Fibroblast of skin of right biceps (primary cell): ENCODE measurements at places on chromosomes 7 and 10.

DNA sequence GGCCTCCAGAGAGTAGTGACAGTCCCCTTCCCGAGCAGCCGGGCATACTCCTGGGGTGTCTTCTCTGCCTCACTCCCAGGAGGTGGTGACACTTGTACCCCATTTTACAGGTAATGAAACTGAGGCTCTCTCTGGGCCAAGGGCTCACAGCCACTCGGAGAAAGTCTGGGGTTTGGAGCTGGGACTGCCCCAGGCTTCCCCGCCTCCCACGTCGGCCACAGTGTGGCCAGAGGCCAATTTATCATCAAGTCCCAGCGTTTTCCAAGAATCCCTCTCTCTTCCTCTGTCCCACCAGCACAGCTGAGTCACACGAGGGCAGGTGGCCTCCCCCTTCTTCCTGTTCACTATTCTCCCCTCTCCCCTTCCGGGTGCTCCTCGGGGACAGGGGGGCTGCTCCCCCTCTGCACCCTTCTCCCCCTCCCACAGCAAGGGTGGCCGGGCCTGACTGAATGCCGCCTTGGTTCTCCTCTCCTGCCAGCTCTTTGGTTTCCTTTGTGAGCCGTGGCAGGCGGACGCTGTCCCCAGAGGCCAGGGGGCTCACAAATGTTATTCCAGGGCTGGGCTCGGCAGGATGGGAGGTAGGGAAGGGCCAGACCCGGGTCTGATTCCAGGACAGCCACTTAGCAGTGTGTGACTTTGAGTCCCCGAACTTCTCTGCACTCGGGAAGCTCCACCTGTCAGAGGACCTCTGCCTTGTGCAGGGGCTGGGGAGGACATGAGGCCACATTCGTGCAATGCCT, 17.7 kb downstream of the CLIP2 start:
- peak; percentile 82 for DNase-seq

DNA sequence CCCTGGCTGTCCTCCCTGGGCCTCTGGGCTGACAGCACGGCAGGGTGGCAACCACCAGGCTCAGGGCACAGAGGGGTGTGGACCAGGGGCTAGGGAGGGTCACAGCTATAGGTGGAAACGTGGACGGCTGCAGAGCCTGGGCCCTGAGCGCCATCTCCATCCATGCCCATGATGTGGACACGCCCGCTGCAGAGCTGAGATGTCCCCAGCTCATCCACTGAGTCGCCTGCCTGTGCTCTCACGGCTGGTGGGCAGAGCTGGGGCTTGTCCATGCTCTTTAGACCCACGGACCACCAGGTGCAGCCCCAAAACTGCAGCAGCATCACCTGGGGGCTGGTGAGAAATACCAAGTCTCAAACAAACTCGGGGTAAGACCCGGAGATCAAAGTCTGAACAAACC, 16.1 kb downstream of the TECPR1 start:
- no peak for DNase-seq

DNA sequence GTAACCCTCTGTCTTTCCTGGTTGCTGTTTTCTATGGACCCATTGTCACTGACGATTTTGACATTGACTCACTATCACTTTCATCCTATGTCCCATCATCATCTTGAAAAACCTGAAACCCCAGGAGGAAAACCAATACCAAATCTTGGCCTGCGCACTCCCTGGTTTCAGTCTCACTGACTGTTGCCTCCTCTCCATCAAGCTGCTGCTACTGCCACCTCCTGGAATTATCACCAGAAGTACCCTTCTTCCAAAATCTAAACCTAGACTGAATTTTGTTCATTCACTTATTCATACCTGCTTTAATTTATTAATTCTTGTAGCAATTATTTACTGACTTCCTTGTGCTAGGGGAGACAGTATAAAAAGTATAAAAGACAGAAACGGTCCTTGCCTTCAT, 44.5 kb upstream of the ACBD5 start:
- no peak for DNase-seq

DNA sequence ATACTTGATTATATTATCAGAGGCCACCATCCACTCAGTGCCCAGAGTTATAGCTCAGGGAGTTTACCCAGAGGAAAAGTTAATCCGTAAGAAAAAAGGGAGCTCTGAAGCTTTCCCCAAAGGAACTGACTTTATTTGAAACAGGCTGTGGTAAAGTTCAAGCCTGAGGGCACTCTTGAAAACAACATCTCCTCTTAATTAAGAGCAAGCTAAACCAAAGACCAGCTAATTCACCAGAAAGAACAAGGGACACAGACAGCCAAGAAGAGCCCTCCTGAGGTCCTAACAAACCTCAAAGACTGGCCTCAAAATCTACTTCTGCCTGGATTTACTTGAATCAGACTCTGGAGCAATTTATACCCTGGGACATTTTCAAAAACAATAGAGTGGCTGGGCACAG, 159.6 kb upstream of the CHST15 start:
- no peak for DNase-seq

DNA sequence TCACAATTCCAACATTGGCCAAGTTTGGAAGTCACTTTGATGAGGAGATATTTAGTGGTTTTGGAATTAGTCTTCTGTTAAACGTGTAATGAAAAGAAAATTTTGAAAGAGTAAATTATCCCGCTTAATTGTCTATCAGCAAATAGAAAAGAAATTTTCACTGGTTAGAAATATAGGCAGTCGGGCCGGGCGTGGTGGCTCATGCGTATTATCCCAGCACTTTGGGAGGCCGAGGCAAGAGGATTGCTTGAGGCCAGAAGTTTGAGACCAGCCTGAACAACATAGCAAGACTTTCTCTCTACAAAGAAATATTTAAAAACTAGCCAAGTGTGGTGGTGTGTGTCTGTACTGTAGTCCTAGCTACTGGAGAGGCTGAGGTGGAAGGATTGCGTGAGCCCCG, 13.4 kb downstream of the CNTNAP2 start:
- no peak for DNase-seq

DNA sequence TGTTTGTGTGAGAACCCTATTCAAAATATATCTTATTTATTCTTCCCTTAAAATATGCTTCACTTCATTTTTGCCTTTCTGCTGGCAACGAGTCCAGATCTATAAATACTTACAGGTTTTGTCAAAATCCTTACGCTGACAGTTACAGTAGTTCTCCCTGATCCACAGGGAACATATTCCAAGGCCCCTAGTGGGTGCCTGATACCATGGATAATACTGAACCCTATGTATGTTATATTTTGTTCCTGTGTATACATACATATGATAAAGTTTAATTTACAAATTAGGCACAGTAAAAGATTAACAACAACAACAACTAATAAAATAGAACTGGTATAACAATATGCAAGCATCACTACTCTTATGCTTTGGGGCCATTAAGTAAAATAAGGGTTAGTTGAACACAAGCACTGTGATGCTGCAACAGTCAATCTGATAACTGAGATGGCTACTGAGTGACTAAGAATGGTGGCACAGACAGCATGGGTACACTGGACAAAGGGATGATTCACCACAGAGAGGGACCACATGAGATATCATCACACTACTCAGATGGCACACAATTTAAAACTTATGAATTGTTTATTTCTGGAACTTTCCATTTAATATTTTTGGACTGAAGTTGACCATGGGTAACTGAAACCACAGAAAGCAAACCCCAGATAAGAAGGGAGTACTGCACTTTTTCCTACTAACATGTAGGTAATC, 29.4 kb upstream of the PCGF5 start:
- DNase-seq = peak; percentile 50

GRCh38 chr7:98722402-98722801, 105.3 kb downstream of the NPTX2 start:
- no peak for DNase-seq

GRCh38 chr10:34959321-34959720, 130.8 kb downstream of the CUL2 start:
- no peak for DNase-seq

GRCh38 chr10:46077141-46077554, 31.1 kb upstream of the MSMB start:
- DNase-seq = no peak

DNA sequence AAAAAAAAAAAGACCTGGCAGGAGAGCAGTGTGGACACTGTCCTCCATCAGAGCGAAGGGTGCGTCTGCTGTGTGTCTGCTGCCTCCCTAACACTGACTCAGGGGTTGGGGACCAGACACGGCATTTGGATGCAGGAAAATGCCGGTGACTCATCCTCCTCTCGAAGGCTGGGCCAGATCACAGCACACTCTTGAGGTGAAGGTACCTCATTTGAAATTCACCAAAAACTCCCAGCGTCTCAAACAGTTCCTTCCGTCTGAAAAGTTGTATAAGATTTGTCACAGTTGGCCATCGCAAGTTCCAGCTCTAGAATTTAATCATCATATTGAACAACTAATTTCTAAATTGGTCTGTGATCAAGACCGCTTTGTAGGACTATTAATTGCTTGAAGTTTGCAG, 118.1 kb upstream of the LYZL2 start:
- DNase-seq = peak; percentile 82

- peak; percentile 25 for DNase-seq
Observed at GRCh38 chr10:111986079-111986478, 197.5 kb downstream of the GPAM start.

- DNase-seq = no peak
Observed at GRCh38 chr10:18759575-18759974, 100.3 kb downstream of the ARL5B start.

GRCh38 chr7:674454-675410, 51.8 kb upstream of the DNAAF5 start:
- no peak for DNase-seq

GRCh38 chr10:14601872-14602725, 172.6 kb downstream of the FAM107B start:
- DNase-seq = peak; percentile 84

GRCh38 chr10:11715815-11716494, 26.2 kb upstream of the ECHDC3 start:
- DNase-seq = no peak

DNA sequence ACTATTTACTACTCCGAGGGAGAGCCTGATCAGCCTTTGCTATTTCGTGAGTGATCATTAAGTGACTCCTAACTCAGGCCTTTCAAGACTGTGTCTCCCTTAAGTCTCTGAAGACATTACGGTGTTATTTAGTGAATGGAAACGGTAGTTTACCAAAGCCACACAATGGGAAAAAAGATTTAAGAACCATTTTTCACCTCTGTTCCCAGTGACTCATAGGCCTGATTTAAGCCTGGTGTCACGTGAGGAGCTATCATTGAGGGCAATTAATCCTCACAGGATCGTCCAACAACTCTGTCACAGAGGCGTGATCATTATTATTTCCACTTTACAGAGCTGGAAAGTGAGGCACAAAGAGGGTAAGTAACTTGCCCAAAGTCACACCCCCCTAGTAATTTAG, 20.3 kb downstream of the C10orf90 start:
- no peak for DNase-seq

GRCh38 chr10:86988520-86988919, 20.2 kb downstream of the ADIRF start:
- no peak for DNase-seq

DNA sequence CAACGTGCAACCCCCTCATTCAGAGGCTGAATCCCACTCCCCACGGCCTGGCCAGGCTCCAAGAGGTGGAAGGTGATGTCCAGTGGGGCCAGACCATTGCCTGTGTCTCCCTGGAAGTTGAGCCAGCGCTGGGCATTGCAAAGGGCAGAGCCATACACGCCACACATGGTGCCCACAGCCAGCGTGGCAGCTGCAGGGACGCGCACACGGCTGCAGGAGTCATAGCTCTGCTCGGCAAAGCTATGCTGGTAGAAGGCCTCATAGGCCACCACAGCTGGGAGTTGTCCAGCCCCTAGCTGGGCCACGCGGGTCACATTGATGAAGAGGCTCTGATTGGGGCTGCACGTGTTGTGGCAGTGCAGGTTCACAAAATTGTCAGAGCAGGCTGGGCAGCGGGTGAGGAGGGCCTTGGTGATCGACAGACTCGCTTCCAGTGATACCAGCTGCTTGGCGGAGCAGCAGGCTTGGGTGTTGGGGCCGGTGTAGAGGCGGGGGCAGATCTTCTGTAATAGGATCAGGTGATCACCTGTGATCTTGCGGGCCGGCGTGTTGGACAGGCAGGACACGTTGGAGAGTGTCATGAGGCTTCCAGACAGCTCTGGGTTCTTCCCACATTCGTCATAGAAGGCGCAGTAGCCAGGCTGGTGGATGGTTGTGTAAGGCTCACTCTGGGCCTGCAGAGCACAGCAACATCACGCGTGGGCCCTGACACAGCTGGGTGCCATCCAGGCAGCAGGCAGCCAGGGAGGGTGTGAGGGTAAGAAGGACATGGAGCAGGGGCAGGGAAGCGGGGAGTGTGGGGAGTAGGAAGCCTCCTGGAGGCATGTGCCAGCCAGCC, 1.2 kb downstream of the NPC1L1 start:
- no peak for DNase-seq

GRCh38 chr10:133131734-133132472, 28.1 kb upstream of the KNDC1 start:
- DNase-seq = no peak

DNA sequence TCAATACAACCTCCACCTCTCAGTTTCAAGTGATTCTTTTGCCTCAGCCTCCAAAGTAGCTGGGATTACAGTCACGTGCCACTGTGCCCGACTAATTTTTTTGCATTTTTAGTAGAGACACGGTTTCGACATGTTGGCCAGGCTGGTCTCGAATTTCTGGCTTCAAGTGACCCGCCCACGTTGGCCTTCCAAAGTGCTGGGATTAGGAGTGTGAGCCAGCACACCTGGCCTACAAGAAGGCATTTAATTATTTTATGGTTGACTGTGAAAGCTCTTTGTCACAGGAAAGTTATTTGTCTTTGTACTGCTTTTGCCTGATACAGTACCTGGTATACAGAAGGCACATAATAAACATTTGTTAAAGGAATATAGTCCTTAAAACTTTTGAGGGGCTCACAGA, 12.9 kb downstream of the MYOZ1 start:
- DNase-seq = no peak

- no peak for DNase-seq
Observed at GRCh38 chr10:29669149-29669548, 34.4 kb upstream of the SVIL start.

DNA sequence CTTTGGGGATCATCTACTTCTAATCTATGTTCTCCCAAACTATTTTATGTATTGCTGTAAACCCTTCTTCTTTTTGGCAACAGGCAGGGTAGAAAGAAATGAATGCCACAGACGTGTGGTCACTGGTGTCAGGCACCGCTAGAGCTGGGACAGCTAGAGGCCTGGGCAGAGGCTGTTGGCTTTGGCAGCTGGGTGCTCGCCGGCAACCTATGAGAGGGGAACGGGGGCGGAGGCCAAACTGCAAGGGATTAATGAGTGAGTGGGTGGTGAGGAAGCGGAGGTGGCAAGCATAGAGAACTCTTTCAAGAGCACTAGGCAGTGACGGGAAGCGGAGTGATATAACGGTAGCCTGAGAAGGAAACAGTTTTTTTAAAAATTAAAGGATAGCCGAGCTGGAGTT, 78.5 kb downstream of the CREB5 start:
- DNase-seq = no peak

GRCh38 chr7:100837099-100837836, 9.9 kb upstream of the EPHB4 start:
- peak; percentile 94 for DNase-seq
